Tibial nerve (tissue), 4 donors: ENCODE measurements at places on chromosomes 3 and 15.

- no peaks in the 10 kb centered on the region for H3K36me3 ChIP-seq
- peaks cover 4% of the 10 kb centered on the region for H3K27me3 ChIP-seq
- H3K4me1 ChIP-seq = no peaks in the 10 kb centered on the region
- no peak overlapping the region for H3K27ac ChIP-seq
- H3K4me3 ChIP-seq = no peak overlapping the region
Measured at GRCh38 chr15:62369454-62369853, 204.4 kb upstream of the C2CD4B start.

DNA sequence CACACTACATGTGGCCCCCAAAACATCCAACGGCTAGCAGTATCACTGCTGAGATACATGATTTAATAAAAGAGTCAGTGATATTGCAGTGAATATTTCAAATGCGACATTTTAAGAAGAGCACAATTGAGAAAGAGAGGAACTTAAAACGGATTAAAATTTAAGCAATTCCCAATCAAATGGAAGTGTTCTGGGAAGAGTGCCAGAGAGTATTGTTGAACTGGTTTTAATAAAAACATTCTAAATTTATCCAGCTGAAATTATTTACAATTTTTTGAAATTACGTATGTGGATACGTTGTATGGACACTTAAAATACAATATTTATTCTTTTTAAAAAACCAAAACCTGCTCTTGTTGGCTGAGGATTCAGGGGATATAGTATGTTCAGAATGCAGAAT lies 117.7 kb downstream of the C3orf38 start:
- DNase-seq = no peak
- H3K27me3 ChIP-seq = no peaks in the 10 kb centered on the region
- H3K4me3 ChIP-seq = no peak overlapping the region
- no peaks in the 10 kb centered on the region for H3K4me1 ChIP-seq
- H3K36me3 ChIP-seq = no peaks in the 10 kb centered on the region

DNA sequence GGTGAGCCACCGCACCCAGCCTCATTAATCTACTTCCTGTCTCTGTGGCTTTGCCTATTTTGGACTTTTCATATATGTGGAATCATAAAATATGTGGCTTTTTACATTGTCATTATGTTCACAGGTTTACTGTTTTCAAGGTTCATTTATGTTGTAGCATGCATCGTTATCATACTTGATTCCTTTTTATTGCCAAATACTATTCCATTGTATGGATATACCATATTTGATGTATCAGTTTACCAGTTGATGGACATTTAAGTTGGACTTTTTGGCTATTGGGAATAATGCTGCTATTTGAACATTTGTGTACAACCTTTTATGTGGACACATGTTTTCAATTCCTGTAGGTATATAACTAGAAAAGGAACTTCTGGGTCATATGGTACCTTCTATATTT lies 14.0 kb downstream of the GXYLT2 start:
- H3K36me3 ChIP-seq = no peaks in the 10 kb centered on the region
- no peaks in the 10 kb centered on the region for H3K27me3 ChIP-seq
- no peaks in the 10 kb centered on the region for H3K4me1 ChIP-seq
- H3K4me3 ChIP-seq = no peak overlapping the region
- H3K27ac ChIP-seq = no peak overlapping the region

DNA sequence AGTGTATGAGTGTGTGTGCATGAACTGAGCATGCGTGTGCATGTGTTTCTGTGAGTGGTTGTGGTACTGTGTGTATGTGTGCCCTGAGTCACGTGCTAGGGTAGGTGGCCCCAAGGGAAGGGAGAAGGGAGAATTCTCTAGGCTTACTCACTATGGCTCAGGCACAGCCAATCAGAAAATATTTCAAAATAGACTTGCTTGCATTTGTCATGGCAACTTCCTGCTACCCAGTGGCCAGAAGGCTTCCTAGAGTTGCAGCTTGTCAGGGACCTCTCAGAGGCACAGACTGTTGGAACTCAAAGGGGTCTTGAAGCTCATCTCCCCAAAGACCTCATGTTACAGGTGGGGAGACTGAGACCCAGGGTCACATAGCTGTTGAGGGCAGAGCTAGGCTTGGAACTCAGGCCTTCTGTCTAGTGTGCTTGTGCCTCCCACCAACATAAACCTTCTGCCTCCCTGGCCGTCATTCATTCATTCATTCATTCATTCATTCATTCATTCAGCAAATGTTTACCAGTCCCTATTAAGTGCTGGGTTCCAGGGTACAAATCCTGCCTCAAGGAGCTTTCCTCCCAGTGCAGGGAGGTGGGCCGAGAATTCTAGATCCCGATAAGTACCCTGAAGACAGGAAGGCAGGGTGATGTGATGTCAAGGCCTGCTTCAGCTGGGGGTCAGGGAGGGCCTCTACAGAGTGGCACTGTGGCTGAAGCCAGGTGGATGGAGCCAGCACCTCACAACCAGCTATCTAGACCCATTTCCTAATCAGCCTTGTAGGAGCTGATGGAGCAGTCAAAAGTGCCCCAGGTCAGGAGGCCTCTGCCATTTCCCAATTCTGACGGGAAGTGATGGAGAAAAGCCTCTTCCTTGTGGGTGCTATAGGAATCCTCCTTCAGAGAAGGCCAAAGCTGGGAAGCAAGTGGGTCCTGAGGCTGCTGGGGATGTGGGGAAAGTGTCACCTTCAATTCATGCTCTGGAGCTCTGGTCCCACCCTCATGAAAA lies 10.9 kb upstream of the RFT1 start:
- H3K27ac ChIP-seq = no peak overlapping the region
- H3K36me3 ChIP-seq = no peaks in the 10 kb centered on the region
- no peaks in the 10 kb centered on the region for H3K27me3 ChIP-seq
- no peak for DNase-seq

DNA sequence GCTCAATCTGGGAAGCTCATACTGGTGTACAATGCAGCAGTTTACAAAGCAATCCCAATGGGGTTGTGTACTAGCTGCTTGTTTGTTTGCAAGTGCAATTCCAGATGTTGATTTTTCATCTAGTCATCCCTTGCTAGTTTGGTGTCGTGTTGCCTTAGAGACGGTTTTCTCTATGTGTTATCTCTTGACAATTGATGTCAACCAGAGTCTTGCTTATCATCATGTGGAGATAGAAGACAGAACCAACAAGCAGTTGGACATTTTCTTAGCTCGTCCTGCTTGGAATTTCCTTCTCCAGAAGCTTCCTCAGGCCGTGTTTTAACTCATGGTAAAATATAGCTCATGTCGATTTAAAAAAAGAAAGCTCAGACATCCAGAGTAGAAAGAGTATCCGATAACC lies 262.0 kb upstream of the KCNH8 start:
- H3K27me3 ChIP-seq = no peaks in the 10 kb centered on the region
- no peak overlapping the region for H3K27ac ChIP-seq
- no peaks in the 10 kb centered on the region for H3K4me1 ChIP-seq
- no peak for DNase-seq
- no peaks in the 10 kb centered on the region for H3K36me3 ChIP-seq
- H3K4me3 ChIP-seq = no peak overlapping the region
